ENCODE measurements at places on chromosomes 5 and 9.

DNA sequence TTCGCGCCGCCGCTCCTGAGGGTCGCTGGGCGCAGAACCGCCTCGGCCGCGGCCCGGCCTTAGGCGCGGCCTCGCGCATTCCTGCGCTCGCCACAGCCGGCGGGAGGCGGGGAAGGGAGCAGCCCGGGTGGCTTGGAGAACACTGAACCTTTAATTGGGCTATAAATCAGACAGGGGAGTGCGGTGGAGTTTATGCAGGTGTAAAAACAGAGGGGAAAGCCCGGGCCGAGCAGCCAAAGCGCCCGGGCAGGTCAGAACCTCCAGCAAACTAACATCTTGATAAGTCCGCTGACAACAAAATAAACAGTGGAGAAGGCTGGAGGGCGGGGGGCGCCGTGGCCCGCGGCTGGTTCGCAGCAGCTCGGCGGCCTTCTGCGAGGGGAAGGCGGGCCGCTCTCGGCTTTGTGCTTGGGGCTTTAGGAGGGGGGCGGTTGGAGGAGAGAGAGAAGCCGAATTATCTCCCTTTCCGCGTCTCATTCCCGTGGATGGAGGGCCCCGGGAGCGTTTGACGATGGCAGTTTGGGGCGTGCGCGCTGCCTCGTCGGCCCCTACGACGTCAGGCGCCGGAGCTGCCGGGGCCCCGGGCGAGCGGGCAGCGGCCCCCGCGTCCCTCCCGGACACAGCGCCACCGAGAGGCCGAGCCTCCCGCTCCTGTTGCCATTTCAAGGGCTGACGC, 11.3 kb downstream of the FOXD1 start:
- no peak for DNase-seq

DNA sequence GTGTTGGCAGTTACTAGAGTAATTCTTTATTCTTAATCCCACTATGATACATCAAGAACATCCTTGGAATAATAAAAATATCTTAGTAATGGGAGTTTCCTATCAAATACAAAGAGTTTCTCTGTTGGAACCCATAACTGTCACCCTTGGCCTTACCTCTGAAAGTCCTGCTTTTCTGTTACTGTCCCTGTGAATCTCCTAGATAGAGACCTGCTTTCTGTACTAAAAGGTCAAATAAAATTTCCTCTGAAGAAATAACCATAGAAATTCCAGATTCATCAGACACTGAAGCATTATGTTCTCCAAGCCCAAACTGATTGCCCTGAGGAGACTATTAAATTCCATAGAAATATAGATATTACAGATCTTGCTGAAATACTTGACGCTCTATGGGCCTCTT, 63.0 kb downstream of the KCNV2 start:
- DNase-seq: no peak

GRCh38 chr9:98686961-98687855, 21.5 kb downstream of the GABBR2 start:
- no peak for DNase-seq

GRCh38 chr5:111854186-111854585, 97.2 kb upstream of the NREP start:
- peak; percentile 7 for DNase-seq

DNA sequence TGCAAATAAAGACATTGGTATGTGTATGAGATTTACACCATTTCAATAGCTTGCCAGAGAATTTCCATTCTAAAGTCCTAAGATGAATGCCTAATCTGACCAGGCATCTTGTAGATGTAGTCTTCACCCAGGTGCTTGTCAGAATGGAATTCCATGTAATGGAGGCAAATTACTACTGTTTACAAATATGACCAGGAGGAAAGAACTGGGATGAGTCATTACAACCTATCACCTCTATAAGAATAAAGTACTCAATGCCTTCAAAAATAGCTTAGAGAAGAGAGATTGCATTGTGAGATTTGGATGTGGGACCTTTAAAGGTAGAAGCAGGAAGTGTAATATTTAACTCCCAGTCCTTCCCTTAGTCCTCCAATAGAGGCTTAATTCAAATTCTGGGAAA, 507.0 kb upstream of the PTGER4 start:
- DNase-seq: no peak

DNA sequence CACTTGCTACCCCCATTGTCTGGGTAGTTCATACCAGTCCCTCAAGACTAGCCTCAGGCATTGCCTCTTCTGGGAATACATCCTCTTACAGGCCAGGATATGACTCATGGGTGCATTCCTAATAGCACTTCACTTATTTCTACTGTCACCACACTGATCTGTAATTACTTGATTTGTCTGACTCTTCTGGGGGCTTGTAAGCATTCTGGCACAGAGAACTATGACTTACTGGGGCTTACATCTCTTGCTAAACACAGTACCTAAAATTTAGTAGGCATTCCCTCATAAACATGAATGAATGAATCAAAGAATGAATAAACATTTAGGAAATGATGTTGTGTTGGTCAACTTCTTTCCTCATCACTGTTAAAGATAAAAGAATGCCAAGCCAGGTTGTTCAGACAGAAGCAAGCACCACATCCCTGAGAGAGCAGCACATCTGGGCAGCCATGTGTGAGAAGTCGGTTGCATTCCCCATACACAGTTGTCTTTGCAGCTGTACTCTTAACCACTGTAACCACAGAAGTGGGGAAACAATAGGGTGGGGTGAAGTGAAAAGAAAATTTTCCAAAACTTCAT, 27.6 kb downstream of the IL7R start:
- no peak for DNase-seq

DNA sequence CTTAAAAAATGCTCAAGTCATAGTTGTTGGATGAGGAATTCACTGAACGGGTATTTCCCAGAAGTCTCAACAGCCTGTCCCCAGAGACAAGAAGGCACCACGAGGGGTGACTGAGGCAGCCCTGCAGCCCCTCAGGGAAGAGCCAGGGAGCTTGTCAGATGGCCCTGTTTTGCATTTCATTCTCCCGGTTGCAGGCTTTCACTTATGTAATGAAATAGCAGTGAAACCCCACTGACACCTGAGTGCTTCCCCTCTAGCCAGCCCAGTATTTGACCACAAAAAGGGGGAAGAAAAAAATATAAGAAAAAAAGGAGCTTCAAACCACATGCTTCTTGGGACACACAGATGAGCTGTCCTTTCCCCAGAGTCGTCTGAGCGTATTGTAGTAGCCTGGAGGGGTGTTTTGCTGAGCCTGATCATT, 75.3 kb upstream of the IL12B start:
- DNase-seq: no peak

- DNase-seq: no peak
Measured at GRCh38 chr9:112734892-112735291, 15.7 kb upstream of the SNX30 start.

GRCh38 chr5:136141561-136141960, 8.9 kb downstream of the SMAD5 start:
- no peak for DNase-seq

GRCh38 chr9:90898228-90898627, 96.6 kb downstream of the SYK start:
- DNase-seq: no peak

- DNase-seq: no peak
Measured at GRCh38 chr9:131419716-131420115, 25.8 kb downstream of the PRRC2B start.

GRCh38 chr5:33524476-33524875, 83.7 kb downstream of the TARS1 start:
- no peak for DNase-seq

DNA sequence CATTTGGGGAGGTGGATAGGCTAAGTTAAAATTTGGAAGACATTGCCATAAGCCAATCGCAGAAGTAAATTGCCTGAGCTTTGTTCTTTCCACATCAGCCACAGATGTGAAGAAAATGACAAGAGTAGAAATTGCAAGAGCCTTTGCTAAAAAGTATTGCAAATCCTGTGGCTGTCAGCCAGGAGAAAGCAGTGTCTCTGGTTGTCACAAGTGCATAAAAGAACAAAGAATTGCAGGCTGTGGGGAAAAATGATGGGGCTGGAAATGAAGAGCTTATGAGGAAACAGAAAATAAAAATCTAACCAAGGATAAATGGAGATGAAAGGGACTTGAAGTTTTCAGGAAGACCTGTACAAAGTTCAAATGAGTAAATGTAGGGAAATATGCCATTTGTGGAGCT, 344.8 kb downstream of the CSNK1G3 start:
- DNase-seq: no peak

DNA sequence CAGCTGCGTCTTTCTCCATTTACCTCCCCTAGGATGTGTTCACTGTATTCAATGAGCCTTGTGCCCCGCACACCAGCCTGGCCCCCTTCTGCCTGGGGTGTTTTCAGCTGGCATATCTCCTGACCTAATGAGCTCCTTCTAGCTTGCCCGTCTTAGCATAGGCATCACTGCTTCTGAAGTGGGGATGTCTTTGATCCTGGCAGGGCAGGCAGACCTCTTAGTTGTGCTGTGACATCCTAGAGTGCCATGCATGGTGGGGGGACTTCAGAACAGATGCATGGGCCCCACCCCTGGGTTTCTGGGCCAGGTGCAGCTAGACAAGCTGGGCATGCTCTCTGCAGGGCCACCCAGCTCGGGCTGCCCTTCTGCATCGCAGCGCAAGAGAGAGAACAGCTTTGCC, 172.7 kb downstream of the GADD45G start:
- DNase-seq: no peak

- DNase-seq: no peak
Measured at GRCh38 chr9:33952066-33952465, 96.6 kb downstream of the UBAP2 start.

DNA sequence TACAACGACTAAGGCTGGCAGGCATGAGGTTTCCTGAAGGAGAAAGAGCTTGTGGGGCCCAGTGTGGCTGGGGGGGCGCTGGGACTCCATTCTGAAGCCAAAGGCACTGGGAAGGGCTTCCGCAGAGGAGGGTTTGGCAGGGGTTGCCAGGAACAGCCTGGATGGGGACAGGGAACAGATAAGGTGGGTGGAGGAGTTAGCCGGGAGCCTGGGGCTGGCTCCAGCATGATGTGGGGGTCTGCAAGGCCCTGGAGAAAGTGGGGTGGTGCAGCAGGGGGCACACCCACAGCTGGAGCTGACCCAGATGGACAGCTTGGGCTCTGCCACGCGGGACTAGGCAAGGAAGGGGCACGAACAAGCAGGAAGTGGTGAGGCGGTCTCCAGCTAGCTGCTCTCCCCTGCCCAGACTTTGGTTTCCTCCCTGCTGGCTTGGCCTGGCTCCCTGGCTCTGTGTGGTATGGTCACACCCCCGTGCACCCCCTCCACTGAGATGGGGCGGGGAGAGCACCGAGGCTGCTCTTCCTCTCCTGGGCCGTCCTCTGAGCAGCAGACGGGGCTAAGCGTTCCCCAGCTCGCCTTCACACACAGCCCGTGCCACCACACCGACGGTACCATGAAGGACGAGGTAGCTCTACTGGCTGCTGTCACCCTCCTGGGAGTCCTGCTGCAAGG, at the start of gene LTC4S:
TSS of gene LTC4S (plus strand) at position 519 of the 672 bp plus-strand sequence. CDS start at position 614, 95 bp downstream.
- DNase-seq: peak; percentile 40

DNA sequence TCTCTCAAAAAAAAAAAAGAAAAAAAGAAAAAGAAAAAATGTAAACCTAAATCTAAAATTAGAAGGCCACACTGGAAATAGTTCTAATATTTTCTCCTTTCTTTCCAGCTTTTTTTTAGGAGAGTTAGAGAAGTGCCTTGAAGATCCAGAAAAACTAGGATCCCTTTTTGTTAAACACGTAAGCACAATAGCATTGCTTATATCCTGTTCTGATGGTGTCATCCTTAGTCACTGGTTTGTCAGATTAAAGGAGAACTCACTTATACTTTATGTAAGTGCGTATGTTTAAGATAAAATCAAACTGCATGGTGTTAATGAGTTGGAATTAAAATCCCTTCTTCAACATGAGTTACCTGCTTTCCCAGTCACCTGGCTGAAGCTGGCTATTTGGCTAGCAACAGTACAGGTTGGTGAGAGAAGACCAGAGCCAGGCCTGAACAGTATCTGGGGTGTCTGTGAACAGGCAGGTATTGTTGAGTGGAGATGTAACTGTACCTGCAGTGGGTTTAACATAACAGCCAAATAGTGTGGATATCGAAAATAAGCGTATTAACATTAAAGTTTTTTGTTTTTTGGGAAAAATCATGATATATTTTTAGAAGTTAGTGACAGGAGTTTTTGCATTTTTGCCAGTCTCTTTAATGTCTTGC, 104.7 kb upstream of the OTULINL start:
- DNase-seq: no peak

DNA sequence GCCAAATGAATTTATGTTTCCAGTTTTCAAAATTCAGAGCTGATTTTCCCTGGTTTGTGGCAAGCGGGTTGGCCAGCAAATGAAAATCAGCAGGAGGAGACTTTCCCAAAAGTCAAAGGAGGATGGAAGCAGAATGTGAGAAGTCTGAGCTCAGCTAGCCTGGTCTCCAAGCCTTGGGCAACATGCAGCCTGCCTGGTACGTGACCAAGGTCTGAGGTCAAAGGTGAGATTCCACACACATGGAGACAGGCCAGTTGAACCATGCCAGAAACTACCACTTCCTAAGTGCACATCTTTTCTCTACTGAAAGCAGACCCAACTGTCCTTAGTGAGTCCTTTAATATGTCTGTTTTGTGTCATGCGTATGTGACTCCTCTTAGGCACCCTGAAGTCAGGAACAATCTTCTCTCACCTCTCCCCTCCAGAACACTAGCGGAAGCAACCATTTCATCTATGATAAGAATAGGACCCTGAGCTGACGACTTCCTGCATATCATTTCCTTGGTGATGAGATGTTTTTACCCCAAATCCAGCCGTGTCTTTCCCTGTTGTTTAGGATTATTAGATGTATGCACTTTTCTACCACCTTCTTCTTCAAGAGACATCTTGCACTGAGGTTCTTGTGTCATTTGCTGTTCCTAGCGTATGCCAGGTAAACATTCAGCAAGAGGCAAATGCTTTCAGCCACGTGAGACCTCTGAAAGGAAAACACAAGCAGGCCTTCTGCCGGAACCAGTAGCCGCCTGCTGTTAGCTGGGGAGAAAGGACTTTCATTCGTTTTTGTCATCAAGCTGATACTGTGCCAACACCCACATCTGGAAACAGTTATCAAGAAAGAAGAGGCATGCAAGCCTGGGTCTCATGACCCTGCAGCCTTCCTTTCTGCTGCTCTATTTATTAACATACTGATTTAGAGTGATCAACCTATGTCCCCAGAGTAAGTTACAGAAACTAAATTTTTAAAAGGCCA, 9.7 kb upstream of the TGFBI start:
- no peak for DNase-seq

DNA sequence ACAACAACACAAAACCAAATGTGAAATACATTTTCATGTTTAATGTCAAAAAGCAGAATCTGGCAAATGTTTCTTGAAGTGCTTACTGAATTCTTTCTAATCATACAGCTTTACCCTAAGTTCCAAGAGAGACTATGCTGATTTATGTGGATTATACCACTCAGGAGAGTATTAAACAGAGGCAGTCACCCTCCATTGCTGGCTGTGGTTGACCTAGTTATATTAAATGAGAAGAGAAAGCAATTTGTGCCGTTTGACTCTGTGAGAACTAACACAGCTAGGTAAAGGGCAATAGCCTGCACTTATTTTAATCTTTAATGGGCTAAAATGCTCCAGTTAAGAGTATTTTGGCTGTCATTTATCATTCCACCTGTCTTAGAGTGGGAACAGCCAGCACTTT, 62.6 kb downstream of the ELL2 start:
- peak; percentile 33 for DNase-seq

DNA sequence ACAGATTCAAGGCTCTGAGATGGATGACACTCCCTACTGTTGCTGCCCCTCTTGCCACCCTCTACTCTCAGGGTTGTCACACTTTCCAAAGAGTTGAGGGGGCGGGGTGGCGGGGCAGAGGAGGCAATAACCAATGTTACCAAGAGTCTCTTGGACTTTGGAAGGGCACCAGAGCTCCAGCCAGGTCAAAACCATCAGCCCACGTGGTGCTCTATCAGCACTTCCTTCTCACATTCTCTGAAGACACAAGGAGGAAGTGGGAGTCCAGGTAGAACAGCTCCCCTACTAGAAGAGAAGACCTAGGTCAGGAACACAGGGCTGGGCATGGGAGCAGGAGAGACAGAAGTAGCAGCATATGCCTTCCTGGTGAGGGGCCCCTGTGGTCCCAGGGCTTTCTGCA, 33.0 kb upstream of the PIK3R1 start:
- DNase-seq: no peak

All from cerebellar cortex (tissue), 1 donor.